Osteoblast (primary cell): ENCODE measurements at places on chromosomes 2 and 18.

- no peak for DNase-seq
Observed at GRCh38 chr2:3535467-3535793, 16.1 kb upstream of the ADI1 start.

DNA sequence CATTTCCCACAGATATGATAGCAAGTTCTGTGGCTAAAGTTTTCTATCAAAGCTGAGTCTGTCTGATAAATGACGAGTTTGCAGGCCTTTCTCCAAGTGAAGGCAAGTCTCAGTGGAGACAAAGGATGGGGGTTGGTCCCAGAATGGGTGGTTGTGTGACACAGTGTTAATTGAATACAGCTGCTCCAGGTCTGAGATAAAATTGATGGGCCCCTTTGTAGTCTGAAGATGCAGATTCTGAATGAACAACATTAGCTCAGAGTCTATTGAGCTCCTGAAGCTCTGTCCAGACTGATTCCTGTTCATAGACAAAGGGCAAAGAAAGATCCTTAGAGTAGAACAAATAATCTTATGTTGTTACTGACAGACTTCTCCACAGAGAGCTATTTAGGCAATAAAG is 296.9 kb upstream of the CYRIA start:
- DNase-seq, result no peak

GRCh38 chr2:158041400-158041799 is 60.3 kb upstream of the UPP2 start:
- no peak for DNase-seq

DNA sequence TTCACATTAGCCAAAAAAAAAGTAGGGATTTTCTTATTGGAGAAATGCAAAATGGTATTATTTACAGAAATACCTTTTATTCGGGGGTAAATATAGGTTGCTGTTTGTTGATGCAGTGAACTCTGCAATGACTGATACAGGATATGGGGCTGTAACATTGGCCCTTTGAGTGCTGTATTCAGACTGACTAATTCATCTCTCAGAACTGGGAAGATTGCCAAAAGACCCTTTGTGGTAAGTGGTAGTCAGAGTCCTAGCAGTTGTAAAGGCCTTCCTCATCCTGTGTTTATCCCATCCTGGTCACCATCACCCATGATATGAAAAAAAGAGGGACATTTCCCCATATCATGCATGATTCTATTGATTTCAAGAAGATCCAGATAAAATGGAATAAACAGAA is 14.0 kb upstream of the DCC start:
- no peak for DNase-seq

DNA sequence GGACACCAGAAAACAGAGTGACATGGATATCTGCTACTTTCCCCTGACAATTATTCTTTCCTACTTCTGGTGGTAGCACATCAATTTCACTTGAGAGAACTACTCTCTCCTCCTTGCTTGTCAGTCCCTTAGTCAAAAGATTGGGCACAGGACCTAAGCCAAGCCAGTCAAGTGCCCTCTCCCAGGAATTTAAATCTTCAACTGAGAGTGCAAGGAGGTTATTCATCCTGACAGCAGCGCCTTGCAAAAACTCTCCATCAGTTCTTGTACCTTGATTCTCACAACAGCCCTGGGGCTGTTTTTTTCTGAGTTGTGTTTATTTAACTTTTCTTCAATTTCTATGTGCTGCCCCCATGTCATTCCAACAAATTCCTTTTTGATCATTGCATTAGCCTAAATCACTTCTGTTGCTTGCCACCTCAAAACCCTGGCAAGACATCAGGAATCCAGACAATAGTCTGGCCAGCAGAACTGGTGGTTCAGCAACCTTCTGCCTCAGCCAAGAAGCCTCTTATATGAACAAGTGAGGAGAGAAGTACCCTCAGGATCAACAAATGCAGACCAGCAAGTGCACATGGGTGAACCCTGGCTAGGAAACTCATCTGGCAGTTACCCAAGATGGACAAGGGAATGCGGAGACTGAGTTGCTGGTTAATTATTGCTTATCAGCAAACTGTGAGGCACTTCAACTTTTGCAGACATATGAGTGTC is 19.4 kb downstream of the COL4A3 start:
- no peak for DNase-seq
